ENCODE measurements at places on chromosomes 16 and 17.

DNA sequence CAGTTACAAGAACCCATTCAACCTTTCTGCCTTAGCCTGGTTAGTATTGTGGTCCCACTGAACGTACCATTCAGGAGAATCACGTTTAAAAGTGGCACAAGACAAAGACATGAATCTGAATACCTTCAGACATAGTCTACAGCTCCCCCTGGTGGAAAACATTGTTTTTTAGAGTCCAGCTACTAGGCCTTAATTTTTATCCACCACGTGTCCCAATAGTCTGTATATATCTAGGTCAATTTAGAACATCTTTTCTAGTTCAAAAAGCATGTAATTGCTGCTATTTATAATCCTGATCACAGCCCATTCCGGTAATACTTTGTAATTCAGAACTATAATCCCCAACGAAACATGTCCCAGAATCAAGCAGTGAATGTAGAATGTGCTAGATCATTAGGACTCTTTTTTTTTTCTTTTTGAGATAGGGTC is 13.7 kb upstream of the GUCY2D start:
- peak; percentile 15 for DNase-seq

DNA sequence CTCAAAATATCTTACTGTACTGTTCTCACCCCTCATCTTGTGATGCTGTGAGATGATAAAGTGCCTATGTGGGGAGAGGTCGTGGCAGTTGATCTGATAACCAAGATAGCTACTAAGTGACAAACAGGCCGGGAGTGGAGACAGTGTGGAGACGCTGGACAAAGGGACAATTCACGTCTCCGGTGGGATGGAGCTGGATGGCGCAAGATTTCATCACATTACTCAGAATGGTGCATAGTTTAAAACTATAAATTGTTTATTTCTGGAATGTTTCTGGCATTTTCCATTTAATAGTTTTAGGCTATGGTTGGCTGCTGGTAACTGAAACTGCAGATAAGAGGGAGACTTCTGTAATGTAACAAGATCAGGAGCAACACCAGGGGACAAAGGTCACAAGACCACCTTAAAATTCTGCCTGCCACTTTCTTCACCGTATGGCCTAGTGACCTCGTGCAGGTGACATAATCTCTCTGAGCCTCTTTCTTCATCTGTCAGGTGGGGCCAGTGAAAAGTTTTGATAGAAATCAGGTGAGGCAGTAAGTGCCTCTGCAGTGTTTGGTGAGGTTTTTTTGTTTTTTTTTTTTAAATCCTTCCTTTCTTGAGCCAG is 54.4 kb upstream of the LGALS9 start:
- no peak for DNase-seq

DNA sequence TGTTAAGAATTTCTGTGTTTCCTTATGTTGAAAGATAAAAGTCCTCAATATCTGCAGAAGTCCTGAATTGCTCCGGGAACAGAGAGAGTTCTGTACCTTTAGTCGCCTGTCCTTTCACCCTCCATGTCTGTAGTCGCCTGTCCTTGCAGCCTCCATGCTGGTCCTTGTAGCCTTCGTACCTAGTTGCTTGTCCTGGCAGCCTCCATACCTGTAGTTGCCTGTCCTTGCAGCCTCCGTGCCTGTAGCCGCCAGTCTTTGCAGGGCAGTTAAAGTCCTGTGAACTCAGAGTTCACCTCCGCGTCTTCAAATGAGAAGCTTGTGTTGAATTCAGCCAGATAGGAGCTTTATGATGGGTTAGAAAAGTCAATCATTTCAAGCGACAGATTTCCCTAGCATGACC is 19.5 kb upstream of the ITGAX start:
- DNase-seq, result no peak

DNA sequence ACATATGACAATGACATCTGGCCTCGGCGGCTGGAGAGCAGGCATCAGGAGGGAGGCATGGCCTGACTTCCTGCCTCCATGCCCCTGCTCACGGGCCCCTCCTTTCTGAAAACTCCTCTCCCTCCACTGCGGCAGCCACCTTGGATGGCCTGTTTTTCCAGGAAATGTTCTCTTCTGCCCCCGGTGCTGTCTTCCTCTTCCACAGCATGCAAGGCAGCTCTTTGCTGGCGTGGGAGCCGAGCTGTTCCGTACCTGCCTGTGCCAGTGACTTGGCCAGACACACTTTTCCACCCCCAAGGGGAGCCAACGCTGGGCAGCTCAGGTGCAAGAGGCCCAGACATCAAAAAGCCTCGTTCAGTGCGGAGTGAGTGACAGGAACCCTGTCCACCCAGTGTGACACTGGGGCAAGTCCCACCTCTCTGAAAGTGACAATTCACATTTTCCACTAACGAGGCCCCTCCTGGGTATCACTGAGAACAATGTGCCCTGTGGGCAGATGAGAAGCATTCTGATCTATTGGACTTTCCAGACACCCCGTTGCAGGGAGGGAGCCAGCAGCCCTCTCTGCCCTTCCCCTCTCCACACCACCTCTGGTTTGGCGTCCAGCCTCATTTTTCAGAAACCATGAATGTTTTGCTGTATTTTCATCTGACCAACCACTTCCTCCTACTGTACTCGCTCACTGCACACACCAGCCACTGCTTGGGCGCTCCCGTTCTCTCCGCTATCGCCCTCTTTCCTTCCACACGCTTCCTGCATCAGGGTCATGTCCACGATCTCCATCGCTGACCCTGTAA is 31.2 kb downstream of the NSMCE1 start:
- peak; percentile 50 for DNase-seq

DNA sequence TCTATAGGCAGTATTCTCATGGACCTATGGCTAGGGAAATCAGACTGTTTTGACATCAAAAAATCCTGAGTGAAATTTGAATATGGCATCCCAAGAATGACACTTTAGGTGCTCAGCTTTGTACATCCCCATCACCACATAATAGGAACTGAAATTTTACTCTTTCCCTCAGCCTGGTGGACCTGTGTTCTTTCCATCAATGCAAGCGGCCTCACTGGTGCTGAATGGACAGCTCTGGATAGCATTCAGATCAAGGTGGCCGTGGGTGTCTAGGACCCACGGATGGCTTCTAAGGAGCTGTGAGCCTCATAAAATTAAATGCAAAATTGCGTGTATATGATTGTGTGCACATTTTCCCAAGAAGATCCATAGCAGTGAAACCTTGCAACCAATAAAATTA is 152.6 kb downstream of the MAP2K6 start:
- no peak for DNase-seq

DNA sequence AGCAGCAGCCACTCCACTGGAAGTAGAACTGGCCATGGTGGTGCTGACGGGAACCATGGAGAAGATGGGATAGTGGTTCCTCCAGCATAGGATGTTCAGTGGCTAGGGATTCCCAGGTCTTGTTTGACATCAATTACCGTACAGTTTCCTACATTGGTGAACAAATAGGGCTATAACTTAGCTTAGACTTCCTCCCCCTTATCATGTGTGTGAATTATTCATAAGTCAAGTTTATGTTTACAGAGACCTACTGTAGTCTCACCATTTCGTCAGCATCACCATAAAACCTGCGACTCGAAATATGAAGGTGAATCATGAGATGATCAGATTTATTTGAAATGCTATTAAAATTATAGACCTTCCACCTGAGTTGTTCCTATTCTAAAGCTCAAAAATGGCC is 1.2 kb downstream of the KRTAP2-3 start:
- DNase-seq, result no peak

GRCh38 chr17:56886288-56886731 is 27.5 kb downstream of the TRIM25 start:
- DNase-seq, result no peak

GRCh38 chr17:3002538-3003295 is 60.7 kb downstream of the OR1D5 start:
- no peak for DNase-seq

GRCh38 chr16:66264311-66265047 is 102.0 kb upstream of the CDH5 start:
- DNase-seq, result no peak

- no peak for DNase-seq
These were observed 16.8 kb upstream of the MYO15B start for GRCh38 chr17:75570772-75571171.

- DNase-seq, result no peak
These were observed 97.6 kb upstream of the HLF start for GRCh38 chr17:55167024-55167725.

GRCh38 chr16:89700649-89701424 is 668 bp downstream of the SPATA2L start:
- no peak for DNase-seq

DNA sequence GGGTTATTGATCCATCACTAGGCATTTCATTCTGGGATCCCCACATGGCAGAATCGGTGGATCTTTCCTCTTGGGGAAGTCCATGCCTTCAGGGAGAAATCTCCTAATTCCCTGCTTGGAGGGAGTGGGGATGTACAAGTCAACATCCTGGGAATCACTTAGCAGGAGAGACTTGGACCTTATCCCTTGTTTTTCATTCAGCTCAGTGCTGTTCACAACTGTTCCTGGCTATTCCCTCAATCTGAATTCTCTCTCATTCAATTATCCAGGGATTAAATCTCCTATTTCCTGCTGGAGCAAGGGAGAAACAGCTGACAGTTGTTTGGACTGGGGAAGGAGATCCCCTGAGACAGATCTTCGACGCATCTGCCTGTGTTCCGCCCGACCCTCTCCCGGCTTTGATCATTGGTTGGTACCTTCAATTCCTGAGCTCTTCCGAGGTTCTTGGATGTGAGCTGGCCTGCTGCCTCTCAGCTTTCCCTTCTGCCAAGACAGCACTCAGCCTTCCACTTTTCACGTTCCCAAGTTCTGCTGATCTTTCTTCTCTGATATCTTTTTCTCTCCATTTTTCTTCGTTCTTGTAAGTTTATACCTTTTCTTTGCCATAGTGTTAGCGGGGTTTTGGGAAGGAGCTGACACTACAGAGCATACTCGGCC is 115.4 kb upstream of the GNAO1 start:
- no peak for DNase-seq

DNA sequence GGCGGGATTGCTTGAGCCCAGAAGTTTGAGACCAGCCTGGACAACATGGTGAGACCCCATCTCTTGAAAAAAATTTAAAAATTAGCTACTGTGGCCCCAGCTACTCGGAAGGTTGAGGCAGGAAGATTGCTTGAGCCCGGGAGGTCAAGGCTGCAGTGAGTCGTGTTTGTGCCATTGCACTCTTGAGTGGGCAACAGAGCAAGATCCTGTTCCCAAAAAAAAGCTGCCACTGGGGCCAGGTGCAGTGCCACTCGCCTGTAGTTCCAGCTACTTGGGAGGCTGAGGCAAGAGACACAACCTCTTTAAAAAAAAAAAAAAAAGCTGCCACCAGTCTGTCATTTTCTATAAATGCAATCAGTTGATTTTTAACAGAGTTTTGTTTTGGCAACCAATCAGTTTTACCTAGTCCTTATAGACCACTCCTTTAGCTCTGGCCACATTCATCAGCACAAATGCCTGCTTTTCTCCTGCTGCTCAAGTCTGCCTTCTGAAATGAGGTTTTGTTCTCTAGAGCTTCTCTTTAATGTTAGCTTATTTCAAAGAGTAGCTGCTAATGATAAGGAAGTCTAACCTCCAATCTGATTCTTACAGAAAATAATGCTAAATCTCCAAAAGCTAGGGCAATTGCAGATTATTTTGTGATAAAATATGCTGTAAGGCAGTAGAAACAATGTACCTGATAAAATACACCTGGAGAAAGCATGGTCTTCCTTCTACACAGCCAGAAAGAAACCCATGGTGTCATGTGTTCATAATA is 64.8 kb downstream of the TUBD1 start:
- DNase-seq, result no peak

- DNase-seq, result no peak
These were observed 4.5 kb upstream of the MRPL38 start for GRCh38 chr17:75909051-75909811.

Measured in stimulated activated CD8-positive, alpha-beta memory T cell treated with anti-CD3 and anti-CD28 coated beads, Interleukin-2, amount 100 ng/mL, for 1 hour (primary cell).